Osteoblast (primary cell): ENCODE measurements at places on chromosomes 5 and 9.
A peak's percentile ranks its signal among the peaks of the same experiment; 100 is the strongest.

- DNase-seq = peak; percentile 80
Observed at GRCh38 chr5:34743878-34744277, 87.8 kb downstream of the RAI14 start.

DNA sequence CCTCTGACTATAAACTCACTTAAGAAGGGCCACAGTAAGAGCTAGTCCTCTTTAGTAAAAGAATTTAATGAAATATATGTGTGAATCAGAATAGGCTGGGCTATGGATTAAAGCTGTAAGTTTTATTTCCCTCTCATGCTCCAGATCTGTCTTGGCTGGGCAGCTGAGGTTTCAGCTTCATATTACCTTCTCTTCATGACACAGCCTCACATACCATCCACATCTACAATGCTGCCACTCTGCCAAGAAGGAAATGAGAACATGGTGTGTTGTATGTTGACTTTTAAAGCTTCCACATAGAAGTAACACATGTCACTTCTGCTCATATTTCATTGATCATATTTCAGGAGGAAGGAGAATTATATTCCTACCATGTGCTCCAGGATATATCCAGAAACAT is 776.0 kb upstream of the ACO1 start:
- peak; percentile 19 for DNase-seq

- DNase-seq = peak; percentile 74
Observed at GRCh38 chr5:203246-203930, 12.1 kb downstream of the LRRC14B start.

DNA sequence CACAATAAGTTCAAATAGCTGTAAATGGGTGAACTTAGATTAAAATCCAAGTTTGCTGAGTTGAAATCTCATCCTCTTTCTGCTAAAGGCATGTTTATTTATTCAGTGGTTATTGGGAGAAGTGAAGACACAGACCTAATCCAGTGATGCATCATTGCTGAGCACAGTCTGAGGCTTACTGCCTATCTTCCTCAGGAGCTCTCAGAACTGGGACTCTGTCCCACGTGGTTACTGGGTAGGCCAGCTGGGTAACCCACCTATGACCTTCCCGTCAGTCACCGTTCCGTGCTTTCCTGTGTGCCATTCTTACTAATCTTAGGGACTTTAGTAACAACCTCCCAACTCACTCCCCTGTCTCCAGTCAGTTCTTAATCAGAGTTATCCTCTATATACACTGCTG is 226.8 kb upstream of the ATP10B start:
- DNase-seq = peak; percentile 6

DNA sequence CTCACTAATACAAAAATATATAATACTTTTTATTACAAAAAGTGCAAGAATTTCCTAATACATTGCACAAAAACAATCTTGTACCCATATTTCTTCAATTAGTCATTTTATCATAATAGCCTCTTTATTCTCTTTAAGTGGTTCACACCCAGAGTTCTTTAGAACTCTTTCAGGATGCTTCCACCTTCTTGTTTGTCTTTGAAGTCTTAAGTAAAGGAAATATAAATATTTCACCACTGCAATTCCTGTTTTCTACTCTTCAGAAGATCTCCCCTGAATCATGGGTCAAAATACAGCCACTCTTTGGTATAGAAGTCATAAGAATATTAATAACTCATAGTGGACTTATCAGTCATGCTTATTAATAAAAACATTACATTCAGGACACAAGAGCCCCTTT is 293.0 kb downstream of the ATPSCKMT start:
- no peak for DNase-seq

GRCh38 chr9:12185856-12186255 is 507.3 kb upstream of the TYRP1 start:
- DNase-seq = no peak

GRCh38 chr5:62341783-62342475 is 35.9 kb downstream of the KIF2A start:
- no peak for DNase-seq

- DNase-seq = no peak
Observed at GRCh38 chr5:80140496-80140895, 105.3 kb downstream of the THBS4 start.

DNA sequence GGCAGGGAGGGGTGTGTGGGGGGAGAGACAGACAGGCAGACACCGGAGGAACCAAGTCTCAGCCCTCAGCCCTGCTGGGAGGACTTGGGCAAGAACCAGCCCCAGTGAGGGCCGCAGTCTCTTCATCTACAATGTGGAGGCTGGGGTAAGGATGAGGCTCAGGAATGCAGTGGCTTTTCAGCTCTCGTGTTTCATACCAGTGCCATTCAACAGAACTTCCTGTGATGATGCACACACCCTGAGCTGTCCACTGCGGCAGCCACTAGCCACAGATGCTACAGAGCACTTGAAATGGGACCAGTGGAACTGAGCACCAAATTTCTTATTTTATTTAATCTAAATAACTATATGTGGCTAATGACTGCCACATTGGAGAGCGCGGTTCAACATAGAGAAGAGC is 10.7 kb downstream of the CAMK2A start:
- DNase-seq = peak; percentile 97

- DNase-seq = no peak
Observed at GRCh38 chr9:94181408-94182181, 77.5 kb upstream of the ZNF169 start.

DNA sequence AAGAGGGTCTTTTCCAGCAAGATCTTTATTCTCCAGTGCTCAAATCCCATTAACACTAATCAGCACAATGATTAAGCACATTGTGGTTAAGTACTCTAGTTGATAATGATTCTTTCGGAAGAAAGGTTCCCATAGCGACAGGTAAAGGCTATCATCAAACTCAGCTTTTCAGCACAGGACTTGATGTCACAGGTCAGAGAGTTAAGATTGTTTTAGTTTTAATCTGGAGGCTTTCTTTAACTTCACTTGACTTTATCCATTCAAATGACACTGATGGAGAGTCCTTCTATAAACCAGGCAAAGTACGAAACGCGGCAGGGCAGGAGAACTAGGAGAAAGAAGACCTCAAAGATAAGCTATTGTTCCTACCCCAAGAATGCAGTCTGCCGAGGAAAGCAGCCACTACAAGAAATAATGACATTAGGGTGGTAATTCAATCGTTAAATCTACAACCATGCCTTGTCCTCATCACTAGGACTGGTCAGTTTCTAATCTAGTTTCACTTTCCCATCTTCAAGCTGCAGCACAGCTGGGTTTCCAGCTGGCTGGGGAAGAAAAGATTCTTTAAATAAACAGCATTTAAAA is 4.6 kb downstream of the NRG2 start:
- DNase-seq = peak; percentile 86

DNA sequence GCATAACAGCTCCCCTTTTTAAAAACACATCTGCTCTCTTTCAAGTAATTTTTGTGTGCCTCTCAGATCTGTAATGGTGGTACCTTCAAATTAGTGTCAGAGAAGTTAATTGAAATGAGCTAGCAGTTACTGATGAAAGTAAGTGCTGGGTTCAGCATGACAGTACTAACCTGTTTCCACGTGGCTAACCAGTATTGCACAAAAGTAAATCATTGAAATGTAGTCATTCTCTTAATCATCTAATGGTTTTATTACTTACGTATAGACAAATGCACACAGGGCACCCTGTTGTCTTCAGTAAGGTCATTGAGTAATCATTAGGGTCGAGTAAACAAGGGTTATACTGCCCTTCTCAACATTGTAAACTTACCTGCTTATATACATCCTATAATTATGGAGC is 157.8 kb upstream of the PRR16 start:
- no peak for DNase-seq
